Activated B cell treated with CpG ODN at 0.5 μM for 24 hours (primary cell): ENCODE measurements at places on chromosomes 4 and X. TPM values are rescaled to one million over a fixed set of nuclear protein-coding genes. Genes with fewer than 3 reads are reported as not detected.

- no peak for DNase-seq
These were observed 104.4 kb downstream of the ADRA2C start for GRCh38 chr4:3870567-3870962.

- no peak for DNase-seq
These were observed 7.2 kb downstream of the TIMM17B start for GRCh38 chrX:48890296-48890925.

DNA sequence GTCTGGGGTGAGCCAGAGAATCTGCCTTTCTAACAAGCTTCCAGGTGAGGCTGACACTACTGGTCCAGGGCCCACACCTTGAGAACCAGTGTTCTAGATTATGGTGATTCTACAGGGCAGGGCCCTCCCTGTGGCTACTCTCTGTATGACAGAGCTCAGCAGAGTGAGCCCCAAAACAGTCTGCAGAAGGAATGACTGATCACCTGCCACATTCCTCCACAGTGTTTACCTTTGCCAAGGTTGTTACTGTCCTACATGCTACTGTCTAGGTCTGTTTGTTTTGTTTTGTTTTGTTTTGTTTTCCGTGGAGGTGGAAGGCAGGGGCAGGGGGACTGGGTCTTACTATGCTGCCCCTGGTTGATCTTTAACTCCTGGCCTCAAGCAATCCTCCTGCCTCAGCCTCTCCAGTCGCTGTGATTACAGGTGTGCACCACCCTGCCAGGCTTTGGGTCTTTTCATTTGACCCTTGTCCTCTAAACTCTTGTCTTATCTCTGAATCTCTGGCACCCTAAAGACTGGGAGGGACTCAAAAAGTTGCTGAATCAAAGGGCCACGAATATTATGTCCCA, 45.1 kb downstream of the MAP7D2 start:
- DNase-seq = no peak

DNA sequence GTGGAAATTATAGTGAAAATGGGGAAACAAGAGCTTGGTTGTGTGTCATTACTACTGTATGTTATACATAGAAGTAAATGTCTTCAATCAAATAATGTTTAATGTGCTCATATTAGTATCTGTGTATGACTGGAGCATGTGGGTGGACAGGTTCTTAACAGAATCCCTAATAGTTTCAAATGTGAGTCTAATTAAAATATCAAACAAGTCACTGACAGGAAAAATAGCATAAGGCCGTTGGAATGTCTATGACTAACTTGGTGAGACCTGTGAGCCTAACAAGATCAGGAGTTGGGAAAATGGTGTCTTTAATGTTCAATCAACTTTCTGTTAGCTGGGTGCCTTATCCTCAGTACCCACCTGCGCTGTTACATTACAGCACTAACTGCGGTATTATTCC, 6.2 kb upstream of the CXCL3 start:
- no peak for DNase-seq

DNA sequence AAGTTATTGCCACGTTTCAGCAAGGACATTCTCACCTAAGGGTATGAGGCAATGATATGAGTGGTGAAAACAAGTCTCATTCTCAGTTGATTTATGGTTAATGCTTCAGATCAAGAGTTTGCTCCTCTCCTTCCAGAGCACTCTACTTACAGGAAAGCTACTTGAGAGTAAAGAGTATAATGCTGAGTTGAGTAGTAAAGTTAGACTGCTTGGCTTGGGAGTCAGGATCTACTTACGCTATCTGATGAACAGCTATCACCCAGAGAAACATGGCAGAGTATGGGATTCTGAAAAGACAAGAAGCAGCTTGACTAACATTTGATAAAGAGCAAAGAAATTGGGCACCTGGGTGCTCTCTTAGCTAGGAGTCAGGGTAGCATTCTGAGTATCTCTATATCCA, 211.8 kb downstream of the GLUD2 start:
- DNase-seq = no peak

GRCh38 chrX:39874202-39874816, 223.4 kb downstream of the BCOR start:
- no peak for DNase-seq

- no peak for DNase-seq
These were observed 332.5 kb upstream of the ZFP42 start for GRCh38 chr4:187663076-187663475.

SULT1E1 gene
- total RNA-seq = not detected in 2 replicates

SEPTIN11 gene
- 22.3 and 22.4 TPM in 2 replicates for total RNA-seq
